ENCODE measurements at places on chromosomes 16 and 17.

- no peak for DNase-seq
Measured at GRCh38 chr16:56990407-56991286, 1.3 kb downstream of the NLRC5 start.

DNA sequence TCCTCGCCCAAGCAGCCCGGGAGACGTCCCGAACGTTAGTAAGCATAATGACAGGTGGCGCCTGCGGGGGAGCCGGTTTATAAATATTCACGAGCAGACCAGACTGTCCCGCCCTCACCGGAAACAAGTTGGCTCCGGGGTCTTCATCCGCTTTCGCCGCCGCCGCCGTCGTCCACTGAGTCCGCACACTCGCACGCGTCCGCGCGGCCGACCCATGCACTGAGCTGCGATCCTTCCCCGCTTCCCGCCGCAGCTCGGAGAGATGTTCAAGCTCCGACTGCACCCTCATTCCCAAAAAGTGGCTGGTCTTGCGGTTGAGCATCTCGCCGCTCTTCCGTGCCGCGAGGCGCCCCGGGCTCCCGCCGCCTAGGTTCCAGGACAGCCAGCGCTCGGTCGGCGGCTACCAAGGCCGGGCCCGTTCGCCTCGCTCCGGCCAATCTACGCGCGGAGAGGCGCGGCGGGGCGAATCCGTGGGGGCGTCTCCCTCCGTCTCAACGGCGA is 385 bp downstream of the CFAP119 start:
- DNase-seq = peak; percentile 62

GRCh38 chr17:80425835-80426426 is 11.0 kb downstream of the ENDOV start:
- no peak for DNase-seq

DNA sequence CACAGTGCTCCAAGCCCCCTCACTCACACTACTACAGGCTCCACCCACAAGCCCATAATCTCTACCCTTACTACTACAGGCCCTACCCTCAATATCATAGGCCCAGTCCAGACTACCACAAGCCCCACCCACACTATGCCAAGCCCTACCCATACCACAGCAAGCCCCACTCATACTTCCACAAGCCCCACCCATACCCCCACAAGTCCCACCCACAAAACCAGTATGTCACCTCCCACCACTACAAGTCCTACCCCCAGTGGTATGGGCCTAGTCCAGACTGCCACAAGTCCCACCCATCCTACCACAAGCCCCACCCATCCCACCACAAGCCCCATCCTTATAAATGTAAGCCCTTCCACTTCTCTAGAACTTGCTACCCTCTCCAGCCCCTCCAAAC is 13.8 kb downstream of the RIPOR1 start:
- DNase-seq = peak; percentile 74

DNA sequence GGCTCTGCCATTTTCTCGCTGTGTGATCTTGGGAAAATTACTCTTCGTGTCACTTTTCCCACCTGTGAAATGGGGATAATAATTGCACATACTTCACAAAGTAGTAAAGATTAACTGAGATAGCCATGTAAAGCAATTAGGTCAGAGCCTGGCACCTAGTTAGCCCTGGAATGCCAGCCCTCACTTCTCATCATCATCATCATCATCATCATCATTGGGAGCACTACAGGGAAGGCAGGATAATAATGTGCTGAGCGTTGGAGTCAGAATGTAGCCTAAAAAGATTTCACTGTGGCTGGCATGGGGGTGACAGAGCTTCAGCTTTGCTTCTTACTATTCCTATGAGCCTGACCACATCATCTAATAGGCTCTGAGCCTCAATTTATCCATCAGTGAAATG is 362.6 kb downstream of the TOX3 start:
- no peak for DNase-seq

- peak; percentile 51 for DNase-seq
Measured at GRCh38 chr17:28878981-28879380, 18.6 kb downstream of the FLOT2 start.

- DNase-seq = no peak
Measured at GRCh38 chr17:34624767-34625383, 45.5 kb downstream of the TMEM132E start.

- DNase-seq = peak; percentile 49
Measured at GRCh38 chr16:87437911-87438610, 45.9 kb downstream of the MAP1LC3B start.

DNA sequence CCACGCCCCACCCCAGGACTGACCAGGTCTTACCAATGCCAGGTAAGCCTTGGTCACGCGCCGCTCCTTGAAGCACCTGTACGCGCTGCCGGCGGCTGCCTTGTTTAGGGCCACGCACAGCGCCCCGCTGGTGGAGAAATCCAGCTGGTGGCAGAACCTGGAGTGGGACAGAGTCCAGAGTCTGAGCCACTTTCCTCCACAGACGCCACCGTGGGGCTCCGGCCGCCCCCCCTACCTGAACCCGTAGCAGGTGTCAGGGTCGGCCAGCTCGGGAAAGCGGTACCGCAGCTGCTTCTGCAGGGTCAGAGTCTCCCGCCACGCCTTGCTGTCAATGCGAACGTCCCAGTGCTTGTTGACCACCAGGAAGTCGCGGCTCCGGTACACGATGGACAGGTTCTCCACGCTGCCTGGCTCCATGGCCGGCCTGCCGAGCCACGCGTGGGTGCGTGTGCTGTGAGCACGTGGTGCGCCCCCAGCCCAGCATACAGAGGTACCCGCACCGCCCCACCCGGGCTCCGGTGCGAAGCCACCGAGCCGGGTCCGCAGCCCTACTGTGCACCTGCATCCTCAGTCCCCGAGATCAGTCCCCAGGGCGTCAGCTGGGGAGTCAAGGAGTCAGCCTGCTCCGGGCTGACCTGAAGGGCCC is 737 bp downstream of the RPUSD1 start:
- no peak for DNase-seq

DNA sequence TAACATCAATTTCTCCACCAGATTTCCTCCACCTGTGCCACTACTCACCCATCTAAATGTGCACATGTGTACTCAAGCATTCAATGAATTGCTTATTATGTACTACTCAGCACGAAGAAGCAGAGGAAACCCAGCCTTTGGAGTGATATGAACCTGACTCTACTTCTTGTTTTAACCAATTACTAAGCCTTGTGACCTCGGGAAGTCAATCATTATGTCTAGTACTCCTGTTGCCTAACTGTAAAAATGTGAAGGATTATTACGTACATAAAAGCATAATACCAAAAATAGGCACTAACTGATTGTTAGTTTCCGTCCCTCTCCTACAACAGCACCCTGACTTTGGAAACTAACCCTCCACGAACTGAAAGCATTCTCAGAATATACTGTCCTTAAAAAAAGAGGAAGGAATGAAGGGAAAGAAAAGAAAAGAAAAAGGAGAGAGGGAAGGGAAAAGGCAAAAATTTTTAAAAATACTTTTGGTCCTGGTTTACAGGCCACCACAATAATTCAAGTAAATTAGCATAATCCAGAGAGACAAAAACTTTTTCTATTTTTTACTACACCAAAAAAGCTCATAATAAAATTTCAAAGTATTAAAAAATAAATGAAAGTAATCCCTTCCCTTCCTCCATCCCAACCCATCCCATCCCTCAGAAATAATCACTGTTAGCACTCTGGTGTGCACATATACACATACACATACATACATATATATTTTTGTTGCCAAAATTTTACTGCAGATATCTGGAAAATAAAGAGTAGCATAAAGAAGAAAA is 53.6 kb downstream of the KANSL1 start:
- DNase-seq = peak; percentile 87

DNA sequence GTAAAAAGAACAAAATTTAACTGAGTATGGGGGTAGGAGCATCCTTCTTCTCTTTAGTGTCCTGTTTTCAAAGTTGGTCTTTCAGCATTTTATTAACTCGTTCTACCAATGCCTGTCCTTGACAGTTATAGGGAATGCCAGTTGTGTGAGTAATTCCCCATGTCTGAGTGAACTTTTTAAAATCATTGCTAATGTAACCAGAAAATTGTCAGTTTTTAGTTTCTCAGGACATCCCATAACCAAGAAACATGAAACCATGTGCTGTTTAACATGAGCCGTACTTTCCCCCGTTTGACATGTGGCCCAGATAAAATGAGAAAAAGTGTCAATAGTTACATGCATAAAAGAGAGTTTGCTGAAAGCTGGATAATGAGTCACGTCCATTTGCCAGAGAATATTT is 71.4 kb upstream of the ARL4D start:
- DNase-seq = no peak

DNA sequence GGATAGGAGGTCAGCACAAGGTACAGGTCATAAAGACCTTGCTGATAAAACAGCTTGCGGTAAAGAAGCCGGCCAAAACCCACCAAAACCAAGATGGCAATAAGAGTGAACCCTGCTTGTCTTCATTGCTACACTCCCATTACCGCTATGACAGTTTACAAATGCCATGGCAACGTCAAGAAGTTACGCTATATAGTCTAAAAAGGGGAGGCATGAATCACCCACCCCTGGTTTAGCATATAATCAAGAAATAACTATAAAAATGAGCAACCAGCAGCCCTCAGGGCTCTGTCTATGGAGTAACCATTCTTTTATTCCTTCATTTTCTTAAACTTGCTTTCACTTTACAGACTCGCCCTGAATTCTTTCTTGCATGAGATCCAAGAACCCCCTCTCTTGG is 1.0 kb upstream of the HSBP1 start:
- DNase-seq = no peak

- DNase-seq = no peak
Measured at GRCh38 chr17:59375857-59376256, 44.4 kb downstream of the YPEL2 start.

GRCh38 chr16:74485916-74486315 is 64.6 kb upstream of the CLEC18B start:
- no peak for DNase-seq

DNA sequence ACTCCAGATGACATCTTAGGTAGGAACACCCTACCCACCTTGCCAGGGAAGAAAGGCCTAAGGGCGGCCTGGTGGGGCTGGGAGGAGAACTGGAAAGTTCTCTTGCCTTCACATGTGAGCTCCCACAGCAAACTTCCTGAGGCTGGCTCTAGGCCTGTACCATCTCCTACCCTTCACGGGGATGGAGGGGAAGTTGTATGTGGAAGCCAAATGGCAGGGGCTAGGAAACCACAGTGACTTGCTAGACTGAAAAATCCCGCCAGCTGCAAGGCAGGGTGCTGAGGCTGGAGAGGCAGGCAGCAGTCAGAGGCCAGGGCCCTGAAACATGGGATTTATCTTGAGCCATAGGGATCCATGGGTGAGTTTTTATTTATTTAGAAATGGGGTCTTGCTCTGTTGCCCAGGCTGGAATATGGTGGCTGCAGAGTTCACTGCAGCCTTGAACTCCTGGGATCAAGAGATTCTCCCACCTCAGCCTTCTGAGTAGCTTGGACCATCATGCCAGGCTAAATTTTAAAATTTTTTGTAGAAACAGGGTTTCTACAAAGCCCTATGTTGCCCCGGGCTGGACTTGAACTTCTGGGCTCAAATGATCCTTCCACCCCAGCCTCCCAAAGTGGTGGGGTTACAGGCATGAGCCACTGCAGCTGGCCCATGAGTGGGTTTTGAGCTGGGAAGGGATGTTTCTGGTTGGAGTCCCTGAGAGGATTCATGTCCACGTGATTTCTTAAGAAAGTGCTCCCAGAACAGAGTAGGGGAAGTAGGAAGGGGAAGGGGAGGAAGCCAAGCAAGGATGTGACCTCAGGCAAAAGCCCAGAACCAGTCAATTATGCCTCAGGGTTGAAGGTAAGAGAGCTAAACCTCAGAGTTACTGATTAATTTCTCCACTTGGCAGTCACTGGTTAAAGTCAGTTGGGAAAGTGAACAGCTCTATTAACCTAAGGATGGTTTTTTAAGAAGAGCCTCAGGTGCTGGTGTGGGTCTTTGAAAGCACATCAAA is 4.0 kb upstream of the KAT8 start:
- DNase-seq = peak; percentile 93

GRCh38 chr16:71358464-71358998 is at the start of gene CALB2:
Gene CALB2, plus strand, starts transcription at chr16:71358723. Its CDS starts 70 bp downstream, at chr16:71358793.
- peak; percentile 61 for DNase-seq

GRCh38 chr16:85236818-85237150 is 124.5 kb upstream of the CIBAR2 start:
- DNase-seq = no peak

GRCh38 chr17:51908841-51909537 is 249.5 kb downstream of the CA10 start:
- no peak for DNase-seq

GRCh38 chr16:84609563-84610177 is 8.2 kb downstream of the COTL1 start:
- DNase-seq = no peak

DNA sequence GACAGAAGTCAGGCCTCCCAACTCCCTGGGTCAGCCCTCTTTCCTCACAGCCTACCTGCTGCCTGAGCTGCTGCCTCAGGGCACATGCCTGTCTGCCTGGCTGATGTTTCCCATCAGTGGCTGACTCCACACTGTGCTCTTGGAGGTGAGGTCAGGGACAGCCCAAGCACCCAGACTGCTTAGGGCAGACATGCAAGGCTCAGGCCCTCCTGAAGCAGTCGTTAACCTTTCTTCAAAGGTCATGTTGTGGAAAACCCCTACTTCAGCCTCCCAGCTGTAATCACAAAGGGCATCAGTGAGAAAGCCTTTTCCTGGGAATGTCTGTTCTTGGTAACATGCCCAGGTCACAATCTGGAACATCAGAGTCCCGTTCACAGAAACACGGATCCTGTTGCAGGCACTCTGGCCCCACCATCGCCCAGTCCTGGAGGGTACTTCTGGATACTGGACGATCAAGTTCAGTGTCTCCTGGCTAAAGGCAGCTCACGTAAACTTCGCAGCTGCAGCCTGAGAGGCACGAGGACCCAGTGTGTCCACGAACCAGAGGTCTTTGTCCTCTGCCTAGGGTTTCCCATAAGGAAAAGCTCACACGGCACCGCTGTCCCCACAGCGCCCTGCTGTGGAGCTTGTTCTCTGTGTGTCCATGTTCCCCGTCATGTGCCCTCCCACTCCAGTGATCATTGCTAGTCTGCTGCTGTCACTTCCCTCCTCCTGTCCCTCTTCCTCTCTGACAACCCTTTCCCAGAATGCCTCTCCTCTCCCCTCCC is 54.9 kb downstream of the GNAO1 start:
- DNase-seq = peak; percentile 94

- no peak for DNase-seq
Measured at GRCh38 chr16:58495521-58496331, 4.2 kb upstream of the NDRG4 start.

DNA sequence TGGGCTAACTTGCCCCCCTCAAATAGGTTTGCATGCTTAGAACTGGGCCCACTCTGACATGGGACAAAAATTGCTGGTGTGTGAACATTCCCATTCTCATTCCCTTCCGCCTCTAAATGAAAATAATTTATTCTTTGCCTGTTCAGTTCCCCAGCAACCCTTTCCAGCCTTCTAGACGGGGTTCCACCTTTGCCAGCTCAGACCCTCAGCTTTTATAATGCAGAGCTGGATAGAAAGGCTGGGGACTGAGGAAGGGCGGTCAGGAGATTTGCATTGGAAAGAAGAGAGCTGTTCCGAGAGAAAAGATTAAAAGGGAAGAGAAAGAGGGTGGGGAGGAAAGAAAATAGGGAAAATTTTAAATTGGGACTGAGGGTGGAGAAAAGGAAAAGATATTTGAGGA is 151.1 kb upstream of the WSCD1 start:
- no peak for DNase-seq
